ENCODE measurements at places on chromosomes 2 and 18.

DNA sequence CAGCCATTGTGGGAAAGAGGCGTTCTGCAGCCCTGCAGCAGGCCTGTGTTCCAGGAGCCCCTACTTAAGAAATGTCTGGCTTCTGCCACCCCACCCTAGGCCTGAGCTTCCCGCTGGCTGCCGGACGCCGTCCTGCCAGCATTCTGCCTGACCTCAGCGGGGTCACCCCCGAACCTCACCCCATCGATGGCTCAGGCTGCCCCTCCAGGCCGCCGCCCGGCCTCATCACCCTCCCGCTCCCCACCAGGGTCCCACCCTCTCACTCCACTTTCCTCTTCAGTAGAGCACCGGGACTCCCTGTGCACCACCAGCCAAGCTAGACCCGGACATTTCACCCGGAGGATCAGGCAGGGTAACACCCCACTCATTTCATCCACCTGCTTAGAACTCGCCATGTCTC is 73.6 kb upstream of the SALL3 start:
- no peaks in the 10 kb centered on the region for H3K27me3 ChIP-seq
- H3K36me3 ChIP-seq: no peaks in the 10 kb centered on the region

- no peak for DNase-seq
- H3K4me3 ChIP-seq: no peak overlapping the region
- peaks cover 2% of the 10 kb centered on the region for H3K36me3 ChIP-seq
- H3K4me1 ChIP-seq: peaks cover 10% of the 10 kb centered on the region
Measured at GRCh38 chr2:143029141-143029540, 100.1 kb upstream of the ARHGAP15 start.

DNA sequence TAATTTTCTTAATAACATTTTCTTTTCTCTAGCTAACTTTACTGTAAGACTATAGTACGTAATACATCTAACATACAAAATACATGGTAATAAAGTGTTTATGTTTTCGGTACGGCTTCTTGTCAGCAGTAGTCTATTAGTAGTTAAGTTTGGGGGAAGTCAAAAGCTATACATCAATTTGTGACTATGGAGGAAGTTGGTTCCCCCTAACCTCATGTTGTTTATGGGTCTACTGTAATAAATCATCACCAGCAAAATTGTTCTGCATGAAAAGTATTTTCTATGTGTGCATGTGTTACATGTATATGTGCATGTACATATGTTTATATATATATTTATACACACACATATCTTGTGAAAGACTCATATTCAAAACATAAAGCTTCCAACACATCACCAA is 303.0 kb downstream of the TRIB2 start:
- no peaks in the 10 kb centered on the region for H3K36me3 ChIP-seq
- no peak overlapping the region for H3K4me3 ChIP-seq
- H3K27me3 ChIP-seq: peaks cover 12% of the 10 kb centered on the region
- no peaks in the 10 kb centered on the region for H3K4me1 ChIP-seq
- H3K27ac ChIP-seq: no peak overlapping the region

DNA sequence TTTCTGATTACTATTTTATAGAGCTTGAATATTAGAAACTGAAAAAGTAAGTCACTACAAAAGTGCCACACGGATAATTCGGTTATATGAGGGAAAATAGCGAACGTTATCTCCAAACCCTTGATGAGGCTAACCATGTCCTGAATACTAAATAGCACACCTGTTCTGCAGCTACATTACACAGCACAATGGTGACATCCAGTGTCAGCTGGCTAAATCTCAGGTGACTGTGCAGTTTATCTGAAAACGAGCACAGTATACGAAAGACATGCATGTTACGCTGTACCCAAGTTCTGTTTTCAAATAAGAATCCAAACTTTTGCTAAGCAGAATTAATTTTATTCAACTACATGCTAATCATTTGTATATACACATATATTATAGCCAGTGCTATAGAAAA is 9.0 kb downstream of the CCDC68 start:
- no peak overlapping the region for H3K4me3 ChIP-seq
- DNase-seq: no peak
- no peaks in the 10 kb centered on the region for H3K27me3 ChIP-seq
- peaks cover 4% of the 10 kb centered on the region for H3K4me1 ChIP-seq
- no peaks in the 10 kb centered on the region for H3K36me3 ChIP-seq
- no peak overlapping the region for H3K27ac ChIP-seq

DNA sequence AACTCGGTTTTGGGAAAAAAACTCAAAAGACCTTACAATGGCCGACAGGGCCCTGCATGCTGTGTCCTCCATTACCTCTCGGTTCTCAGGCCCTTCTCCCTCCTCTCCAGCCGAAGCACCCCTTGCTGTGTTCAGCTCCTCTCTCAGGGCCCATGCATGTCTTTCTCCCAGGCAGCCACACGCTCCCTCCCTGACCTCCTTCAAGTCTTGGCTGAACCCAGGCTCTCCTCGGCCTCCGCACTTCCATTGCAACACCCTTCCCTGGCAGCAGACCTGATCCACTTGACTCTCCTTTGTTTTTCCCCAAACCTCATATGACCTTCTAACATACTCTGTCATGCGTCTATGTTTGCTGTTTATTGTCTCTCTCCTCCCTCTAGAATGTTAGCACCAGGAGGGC is 114.0 kb downstream of the CYP26B1 start:
- no peak for DNase-seq
- H3K36me3 ChIP-seq: no peaks in the 10 kb centered on the region
- no peak overlapping the region for H3K4me3 ChIP-seq
- H3K27me3 ChIP-seq: no peaks in the 10 kb centered on the region
- H3K27ac ChIP-seq: no peak overlapping the region

DNA sequence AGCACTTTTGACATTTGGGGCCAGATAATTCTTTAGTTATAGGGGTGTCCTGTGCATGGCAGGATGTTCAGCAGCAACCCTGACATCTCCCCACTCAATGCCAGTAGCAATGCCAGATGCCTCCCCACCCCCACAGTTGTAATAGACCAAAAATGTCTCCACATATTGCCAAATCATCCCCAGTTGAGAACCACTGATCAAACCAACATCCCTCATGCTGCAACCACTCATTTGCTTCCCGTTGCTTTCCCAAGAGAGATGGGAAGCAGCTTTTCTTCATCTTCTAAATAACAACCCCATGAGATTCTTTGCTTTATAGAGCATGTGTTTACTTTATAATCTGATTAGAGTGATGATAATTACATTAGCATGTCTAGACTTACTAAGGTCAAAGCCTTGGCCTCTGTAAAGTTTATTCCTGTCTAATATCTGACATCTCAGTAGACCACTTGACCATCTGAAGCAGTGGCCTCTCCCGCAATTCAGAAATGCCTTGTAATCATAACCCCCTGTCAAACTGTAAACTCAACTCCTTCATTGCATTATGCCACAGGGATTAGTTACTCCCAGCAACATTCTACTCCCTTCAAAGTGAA is 28.7 kb upstream of the C1D start:
- no peaks in the 10 kb centered on the region for H3K27me3 ChIP-seq
- H3K4me3 ChIP-seq: no peak overlapping the region
- H3K36me3 ChIP-seq: no peaks in the 10 kb centered on the region
- H3K27ac ChIP-seq: no peak overlapping the region
- DNase-seq: no peak

DNA sequence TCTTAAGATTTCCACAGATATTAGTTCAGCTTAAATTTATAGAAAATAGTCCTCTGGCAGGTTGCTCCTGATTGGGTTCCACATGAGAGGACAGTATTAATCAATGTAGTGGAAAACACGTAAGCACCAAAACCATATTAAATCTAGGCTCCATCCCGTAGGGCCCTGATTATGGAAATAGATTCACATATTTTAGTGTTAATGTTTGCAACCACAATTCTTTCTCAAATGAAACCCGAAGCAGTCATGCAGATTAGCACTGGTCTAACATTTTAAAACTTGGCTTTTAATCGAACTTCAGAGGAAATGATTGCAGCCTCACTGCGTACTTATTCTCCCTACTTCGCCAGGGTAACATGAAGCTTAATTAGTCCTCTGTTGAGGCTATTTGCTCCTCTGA is 60.9 kb downstream of the METTL4 start:
- H3K27me3 ChIP-seq: no peaks in the 10 kb centered on the region
- peaks cover 3% of the 10 kb centered on the region for H3K4me1 ChIP-seq
- no peak overlapping the region for H3K4me3 ChIP-seq

GRCh38 chr18:2845172-2845571 is 1.6 kb upstream of the EMILIN2 start:
- H3K4me3 ChIP-seq: no peak overlapping the region
- peaks cover 21% of the 10 kb centered on the region for H3K27me3 ChIP-seq
- H3K4me1 ChIP-seq: peaks cover 37% of the 10 kb centered on the region
- H3K27ac ChIP-seq: no peak overlapping the region
- no peaks in the 10 kb centered on the region for H3K36me3 ChIP-seq
- DNase-seq: peak; percentile 47

- H3K4me1 ChIP-seq: peaks cover 30% of the 10 kb centered on the region
- H3K4me3 ChIP-seq: no peak overlapping the region
- no peak overlapping the region for H3K27ac ChIP-seq
- no peak for DNase-seq
- H3K36me3 ChIP-seq: peaks cover 12% of the 10 kb centered on the region
Measured at GRCh38 chr18:48920408-48921038, 30.2 kb downstream of the SMAD7 start.

DNA sequence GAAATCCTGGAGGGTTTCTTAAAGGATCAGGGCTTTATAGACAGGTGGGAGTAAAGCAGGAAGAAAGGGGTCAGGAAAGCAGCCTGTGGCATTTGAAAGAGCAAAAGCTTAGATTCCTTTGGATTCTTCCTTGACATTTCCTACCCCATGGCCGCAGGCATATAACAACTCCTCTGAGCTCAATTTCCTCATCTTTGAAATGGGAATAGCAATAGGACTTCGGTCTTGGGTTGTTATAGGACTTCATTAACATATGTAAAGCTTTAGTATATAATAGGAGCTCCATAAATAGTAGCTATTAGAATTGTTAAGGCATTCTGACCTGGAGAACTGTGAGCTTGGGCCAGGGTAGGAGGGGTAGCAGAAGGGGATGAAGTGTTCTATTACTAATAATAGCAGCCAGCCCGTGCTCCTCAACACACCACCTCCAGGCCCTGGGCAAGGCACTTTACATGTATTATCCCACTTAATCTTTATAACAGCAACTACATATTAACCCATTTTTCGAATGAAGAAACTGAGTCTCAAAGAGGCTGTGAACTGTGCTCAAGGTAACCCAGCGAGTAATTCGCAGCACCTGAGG is 10.6 kb downstream of the ZFP36L2 start:
- DNase-seq: no peak
- peaks cover 61% of the 10 kb centered on the region for H3K4me1 ChIP-seq
- no peaks in the 10 kb centered on the region for H3K27me3 ChIP-seq
- no peak overlapping the region for H3K4me3 ChIP-seq
- no peak overlapping the region for H3K27ac ChIP-seq
- no peaks in the 10 kb centered on the region for H3K36me3 ChIP-seq

DNA sequence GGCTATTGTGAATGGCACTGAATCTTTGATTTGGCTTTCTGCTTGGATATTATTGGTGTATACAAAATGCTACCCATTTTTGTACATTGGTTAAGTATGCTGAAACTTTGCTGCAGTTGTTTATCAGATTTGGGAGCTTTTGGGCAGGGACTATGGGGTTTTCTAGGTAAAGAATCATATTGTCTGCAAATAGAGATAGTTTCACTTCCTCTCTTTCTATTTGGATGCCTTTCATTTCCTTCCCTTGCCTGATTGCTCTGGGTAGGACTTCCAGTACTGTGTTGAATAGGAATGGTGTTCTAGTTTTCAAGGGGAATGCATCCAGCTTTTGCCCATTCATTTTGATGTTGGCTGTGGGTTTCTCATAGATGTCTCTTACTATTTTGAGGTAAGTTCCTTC is 489.1 kb upstream of the LRATD1 start:
- H3K27ac ChIP-seq: no peak overlapping the region
- no peak for DNase-seq
- H3K4me1 ChIP-seq: no peaks in the 10 kb centered on the region
- no peaks in the 10 kb centered on the region for H3K27me3 ChIP-seq

- H3K27me3 ChIP-seq: no peaks in the 10 kb centered on the region
- no peak overlapping the region for H3K27ac ChIP-seq
- H3K4me1 ChIP-seq: no peaks in the 10 kb centered on the region
- no peak for DNase-seq
- H3K36me3 ChIP-seq: no peaks in the 10 kb centered on the region
- H3K4me3 ChIP-seq: no peak overlapping the region
Measured at GRCh38 chr2:79801082-79801481, 288.2 kb downstream of the CTNNA2 start.

GRCh38 chr2:132953771-132954170 is 283.8 kb upstream of the LYPD1 start:
- peak; percentile 6 for DNase-seq
- no peaks in the 10 kb centered on the region for H3K27me3 ChIP-seq
- no peaks in the 10 kb centered on the region for H3K36me3 ChIP-seq
- H3K27ac ChIP-seq: no peak overlapping the region
- H3K4me1 ChIP-seq: no peaks in the 10 kb centered on the region

GRCh38 chr2:171057575-171057974 is 103.1 kb downstream of the TLK1 start:
- H3K4me1 ChIP-seq: no peaks in the 10 kb centered on the region
- H3K36me3 ChIP-seq: peaks cover 51% of the 10 kb centered on the region
- DNase-seq: no peak
- H3K27me3 ChIP-seq: no peaks in the 10 kb centered on the region
- no peak overlapping the region for H3K27ac ChIP-seq
- no peak overlapping the region for H3K4me3 ChIP-seq

DNA sequence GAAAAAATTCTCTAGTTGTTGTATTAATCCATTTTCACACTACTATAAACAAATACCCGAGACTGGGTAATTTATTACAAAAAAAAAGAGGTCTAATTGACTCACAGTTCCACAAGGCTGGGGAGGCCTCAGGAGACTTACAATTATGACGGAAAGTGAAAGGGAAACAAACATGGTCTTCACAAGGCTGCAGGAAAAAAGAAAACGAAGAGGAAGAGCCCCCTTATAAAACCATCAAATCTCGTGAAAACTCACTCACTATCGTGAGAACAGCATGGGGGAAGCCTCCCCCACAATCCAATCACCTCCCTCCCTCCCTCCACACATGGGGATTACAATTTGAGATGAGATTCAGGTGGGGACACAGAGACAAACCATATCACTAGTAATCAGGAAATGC is 61.7 kb upstream of the SPTBN1 start:
- no peak overlapping the region for H3K27ac ChIP-seq
- peak overlapping the region; percentile 34 for H3K4me3 ChIP-seq
- H3K4me1 ChIP-seq: no peaks in the 10 kb centered on the region
- no peaks in the 10 kb centered on the region for H3K27me3 ChIP-seq

DNA sequence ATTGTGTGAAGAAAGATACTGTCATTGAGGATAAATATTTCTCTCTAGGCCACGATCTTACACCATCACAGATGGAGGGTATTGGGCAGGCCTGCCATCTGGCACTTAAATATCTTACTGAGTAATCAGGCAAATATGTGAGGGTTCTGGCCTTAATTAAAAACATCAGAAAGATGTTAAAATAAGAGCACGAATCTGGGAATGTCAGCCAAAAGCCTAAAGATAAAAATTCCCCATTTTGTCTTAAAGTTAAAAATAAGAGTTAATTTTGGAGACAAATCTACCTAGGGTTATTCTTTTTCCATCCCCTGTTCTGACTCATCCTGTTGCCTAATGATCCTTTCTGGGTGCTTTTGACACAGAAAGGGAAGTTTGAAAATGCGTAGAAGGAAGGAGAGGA is 121.0 kb downstream of the SUCLG1 start:
- no peak overlapping the region for H3K27ac ChIP-seq
- H3K4me3 ChIP-seq: no peak overlapping the region

- H3K27me3 ChIP-seq: no peaks in the 10 kb centered on the region
- DNase-seq: no peak
- no peaks in the 10 kb centered on the region for H3K36me3 ChIP-seq
- H3K4me1 ChIP-seq: peaks cover 19% of the 10 kb centered on the region
Measured at GRCh38 chr18:58527285-58527951, 101.5 kb downstream of the ALPK2 start.

- H3K4me1 ChIP-seq: peaks cover 8% of the 10 kb centered on the region
- DNase-seq: no peak
- no peak overlapping the region for H3K4me3 ChIP-seq
- no peaks in the 10 kb centered on the region for H3K36me3 ChIP-seq
- peaks cover 5% of the 10 kb centered on the region for H3K27me3 ChIP-seq
Measured at GRCh38 chr2:33090553-33091134, 143.9 kb downstream of the LTBP1 start.
